Renal cortex interstitium (tissue), 15 donors: ENCODE measurements at places on chromosomes 4 and X. TPM values are rescaled to one million over a fixed set of nuclear protein-coding genes. Genes with fewer than 3 reads are reported as not detected.

- DNase-seq: no peak
Observed at GRCh38 chrX:131729295-131729694, 185.4 kb downstream of the OR13H1 start.

GRCh38 chr4:76546327-76546726 is 111.3 kb downstream of the SHROOM3 start:
- DNase-seq: no peak

DNA sequence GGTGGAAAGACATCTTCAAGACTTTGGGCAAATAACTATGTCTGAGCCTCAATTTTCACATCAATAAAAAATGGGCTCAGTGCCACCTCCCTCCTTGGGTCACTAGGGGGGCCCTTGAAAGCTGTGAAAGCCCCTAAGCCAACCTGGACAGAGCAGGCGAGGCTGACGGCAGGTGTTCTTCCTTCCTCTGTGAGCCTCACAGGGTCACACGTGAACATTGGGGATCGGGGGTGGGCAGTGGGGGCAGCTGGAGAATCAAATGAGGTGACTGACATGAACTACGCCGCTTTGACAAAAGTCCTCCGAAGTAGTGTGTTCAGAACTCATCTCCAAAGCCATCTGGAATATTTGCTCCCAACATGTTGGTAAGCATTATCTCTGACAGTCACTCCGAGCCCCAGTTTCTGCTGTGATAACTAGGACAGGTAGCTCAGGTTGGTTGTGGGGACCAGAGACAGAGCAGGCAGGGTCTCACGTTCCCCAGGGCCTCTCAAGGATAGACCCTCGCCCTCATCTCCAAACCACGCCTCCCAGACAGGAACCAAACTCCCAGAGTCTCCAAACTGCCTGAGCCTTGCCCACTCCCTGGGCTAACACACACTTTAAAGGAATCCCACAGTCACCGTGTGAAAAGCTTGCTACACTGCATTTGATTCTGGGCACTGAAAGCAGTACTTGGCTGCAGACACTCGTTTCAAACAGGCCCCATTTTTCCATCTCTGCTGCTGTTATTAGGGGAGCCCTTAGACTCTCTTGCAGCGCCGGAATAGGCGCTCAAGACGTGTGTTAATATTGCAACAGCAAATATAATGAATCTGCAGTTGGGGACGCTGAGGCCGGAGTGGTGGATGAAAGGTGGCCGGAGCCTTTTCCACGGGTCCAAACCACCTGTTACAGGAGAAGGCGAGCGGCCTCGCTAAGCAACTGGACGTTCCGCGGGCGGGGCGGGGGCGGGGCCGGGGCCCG is 717 bp upstream of the WFS1 start:
- DNase-seq: no peak

- no peak for DNase-seq
Observed at GRCh38 chrX:38672646-38673045, 111.3 kb downstream of the TSPAN7 start.

GRCh38 chrX:56813318-56813837 is 84.3 kb downstream of the NBDY start:
- no peak for DNase-seq

- DNase-seq: no peak
Observed at GRCh38 chrX:112051576-112051975, 31.0 kb downstream of the TRPC5 start.

GRCh38 chr4:42401171-42401570 is 3.9 kb downstream of the SHISA3 start:
- DNase-seq: no peak

- DNase-seq: no peak
Observed at GRCh38 chr4:170386511-170386910, 296.8 kb upstream of the AADAT start.

- no peak for DNase-seq
Observed at GRCh38 chr4:4477391-4477790, 64.5 kb downstream of the STX18 start.

GPM6B gene
- polyA plus RNA-seq: 18.9 TPM

TEX13B gene
- not detected for polyA plus RNA-seq

GLRB gene
- polyA plus RNA-seq: 16.5 TPM

CLCN4 gene
- 4.6 TPM for polyA plus RNA-seq

USP26 gene
- not detected for polyA plus RNA-seq

GNPDA2 gene
- polyA plus RNA-seq: 25.2 TPM

WAS gene
- polyA plus RNA-seq: 3.0 TPM

CNGA1 gene
- polyA plus RNA-seq: 3.7 TPM
